Stimulated activated CD4-positive, alpha-beta T cell treated with anti-CD3 and anti-CD28 coated beads, Interleukin-15, amount 100 ng/mL, for 24 hours (primary cell): ENCODE measurements at places on chromosomes 5 and 9.

DNA sequence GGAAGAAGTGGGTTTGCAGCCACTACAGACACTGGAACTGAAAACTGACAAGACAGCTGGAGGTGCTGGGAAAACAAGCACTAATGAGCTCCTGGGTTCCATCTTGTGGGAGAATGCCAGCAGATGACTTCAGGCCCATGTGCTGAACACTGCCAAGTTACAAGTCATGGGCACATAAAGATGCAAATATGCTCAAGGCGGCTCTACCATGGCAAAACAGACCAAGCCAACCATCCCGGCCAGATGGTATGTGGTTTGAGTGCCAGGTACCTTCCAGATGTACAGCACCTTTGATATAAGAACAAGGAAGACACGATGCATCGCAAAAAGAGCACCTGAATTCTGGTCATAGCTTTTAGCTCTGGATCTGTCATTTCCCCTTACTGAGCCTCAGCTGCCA is 19.9 kb downstream of the TNFSF8 start:
- DNase-seq, result no peak

DNA sequence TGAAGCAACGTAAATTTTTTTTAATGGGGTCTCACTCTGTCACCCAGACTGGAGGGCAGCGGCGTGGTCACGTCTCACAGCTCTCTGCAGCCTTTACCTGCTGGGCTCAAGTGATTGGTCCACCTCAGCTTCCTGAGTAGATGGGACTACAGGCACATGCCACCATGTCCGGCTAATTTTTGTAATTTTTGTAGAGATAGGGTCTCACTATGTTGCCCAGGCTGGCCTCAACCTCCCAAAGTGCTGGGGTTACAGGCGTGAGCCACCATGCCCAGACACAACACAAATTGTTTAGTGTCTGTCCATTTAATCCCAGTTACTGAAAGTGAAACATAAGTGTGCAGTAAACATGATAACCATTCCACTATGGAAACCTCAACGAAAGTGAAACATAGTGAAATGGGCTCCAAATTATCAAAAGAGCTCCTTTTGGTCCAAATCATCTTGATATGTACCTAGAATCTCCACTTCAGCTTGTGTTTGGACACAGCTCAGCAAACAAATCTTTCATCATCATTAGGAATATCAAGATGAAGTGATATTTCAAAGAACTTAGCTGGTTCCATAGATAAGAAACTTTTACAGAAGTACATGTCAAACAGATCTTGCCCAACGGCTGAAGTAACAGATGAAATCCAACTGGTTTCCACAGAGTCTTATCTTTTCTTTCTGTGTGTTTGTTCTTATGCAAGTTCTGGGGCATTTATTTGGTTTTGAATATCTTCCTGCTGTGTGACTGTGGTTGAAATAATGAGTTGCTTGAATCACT is 41.2 kb upstream of the PLPP1 start:
- DNase-seq, result no peak

GRCh38 chr9:22423566-22423965 is 23.1 kb upstream of the DMRTA1 start:
- DNase-seq, result no peak

DNA sequence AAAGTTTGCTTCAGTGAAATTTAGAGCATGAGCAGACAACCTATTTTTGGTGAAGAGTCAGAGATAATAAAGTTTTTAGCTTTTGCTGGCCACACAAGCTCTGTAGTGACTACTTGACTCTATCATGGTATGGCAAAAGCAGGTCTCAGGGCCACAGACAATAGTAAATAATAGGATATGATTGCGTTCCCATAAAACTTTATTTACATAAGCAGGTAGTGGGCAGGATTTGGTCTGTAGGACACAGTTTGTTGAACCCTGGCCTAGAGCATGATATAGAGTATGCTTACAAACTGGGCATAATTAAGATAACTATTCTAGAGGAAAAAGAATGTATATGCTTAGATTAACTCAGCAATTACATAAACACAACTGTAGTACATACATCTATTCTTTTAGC is 30.1 kb downstream of the ITGA1 start:
- DNase-seq, result no peak

DNA sequence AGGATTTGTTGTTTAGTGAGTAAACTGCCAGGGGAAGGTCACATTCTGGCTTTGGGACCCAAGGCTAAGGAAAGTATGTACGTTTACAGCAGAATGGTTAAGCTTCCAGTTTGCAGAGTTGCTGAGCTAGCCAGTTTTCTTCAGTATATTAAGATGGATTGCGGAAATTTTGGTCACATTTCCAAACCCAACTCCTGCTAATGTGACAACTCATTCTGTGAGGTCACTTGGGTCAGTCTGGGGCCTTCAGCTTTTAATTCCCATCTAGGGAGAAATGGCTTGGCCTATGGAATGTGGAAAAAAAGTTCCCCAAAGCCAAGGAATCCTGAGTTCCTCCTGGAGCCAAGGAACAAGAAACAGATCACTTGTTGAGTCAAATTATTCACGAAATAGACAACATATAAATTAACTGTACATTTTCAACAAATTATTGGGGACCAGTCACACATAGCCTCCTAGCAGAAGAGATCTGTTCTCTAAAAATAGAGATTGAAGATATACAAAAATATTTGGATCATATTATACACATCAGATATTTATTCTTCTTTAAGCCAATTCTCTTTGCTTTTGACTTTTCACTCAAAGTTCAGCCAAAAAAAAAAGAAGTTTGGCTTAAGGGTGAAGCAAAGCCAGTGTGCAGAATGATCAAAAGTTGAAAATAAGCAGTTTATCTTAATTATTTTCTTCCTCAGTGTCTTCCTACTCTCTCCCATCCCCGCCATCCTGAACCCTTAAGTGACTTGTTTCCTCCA is 8.8 kb downstream of the KCNV2 start:
- DNase-seq, result no peak

- no peak for DNase-seq
These were observed 51.2 kb upstream of the SPRY4 start for GRCh38 chr5:142375944-142376411.

DNA sequence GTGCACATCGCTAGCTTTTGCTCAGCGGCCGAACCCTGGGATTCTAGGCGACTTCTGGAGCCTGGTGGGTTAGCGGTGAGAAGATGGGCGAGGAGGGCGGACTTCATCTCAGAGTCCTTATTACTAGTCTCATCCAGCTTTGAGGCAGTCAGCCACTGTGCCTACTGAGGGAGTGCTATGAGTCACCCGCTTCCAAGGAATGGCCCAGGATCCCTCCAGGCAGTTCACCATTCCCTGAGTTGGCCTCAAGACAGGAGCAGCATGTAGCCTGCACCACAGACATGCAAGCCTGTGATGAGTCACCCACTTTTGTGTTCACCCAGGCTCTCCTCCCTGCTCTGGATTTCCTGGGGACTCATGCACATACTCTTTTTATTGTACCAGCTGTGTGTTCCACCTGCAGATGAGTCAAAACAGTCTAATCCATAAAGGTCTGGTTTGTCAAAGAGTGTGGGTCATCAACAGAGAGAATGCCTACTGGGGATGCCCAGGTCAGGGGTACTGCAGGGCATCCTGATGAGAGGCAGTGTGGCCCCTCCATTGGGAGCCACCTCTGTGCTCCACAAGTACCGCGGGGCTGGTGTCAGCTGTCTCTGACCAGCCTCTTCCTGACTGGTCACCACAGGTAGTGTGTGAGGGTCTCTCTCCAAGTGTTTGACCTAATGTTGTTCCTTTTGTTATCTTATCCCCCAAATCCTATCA is 20.2 kb downstream of the SLC22A5 start:
- peak; percentile 44 for DNase-seq

- DNase-seq, result no peak
These were observed 42.0 kb upstream of the ENTREP1 start for GRCh38 chr9:69283003-69283402.

DNA sequence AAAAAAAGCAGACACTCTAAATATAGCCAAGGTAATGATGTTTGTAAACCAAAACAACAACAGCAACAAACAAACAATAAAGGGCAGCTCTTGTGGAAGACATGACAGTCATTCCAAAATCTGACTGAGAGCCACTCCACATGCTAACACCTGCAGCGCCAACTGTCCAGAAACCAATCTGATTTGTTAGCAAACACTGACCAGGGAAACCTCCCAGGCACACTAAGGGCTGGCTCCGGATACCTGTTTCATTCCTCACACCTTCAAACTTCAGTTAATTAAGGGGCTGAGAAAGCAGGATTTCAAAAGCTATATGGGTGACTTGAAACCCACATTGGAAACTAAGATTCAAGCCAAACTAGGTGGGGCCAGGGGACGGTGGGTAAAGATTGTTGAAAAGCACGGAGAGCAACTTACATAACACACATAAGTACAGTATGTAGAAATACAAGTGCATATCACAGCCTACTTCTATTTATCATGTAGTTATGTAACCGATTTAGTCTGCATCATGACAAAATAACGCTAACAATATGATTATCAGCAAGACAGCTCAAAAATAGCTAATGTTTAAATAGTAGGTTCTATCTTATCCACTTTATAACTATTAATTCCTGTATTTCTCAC is 203.6 kb downstream of the SEMA5A start:
- DNase-seq, result no peak

GRCh38 chr5:54476682-54477081 is 21.2 kb downstream of the HSPB3 start:
- no peak for DNase-seq

- no peak for DNase-seq
These were observed 131.1 kb downstream of the PAX5 start for GRCh38 chr9:36902861-36903524.

DNA sequence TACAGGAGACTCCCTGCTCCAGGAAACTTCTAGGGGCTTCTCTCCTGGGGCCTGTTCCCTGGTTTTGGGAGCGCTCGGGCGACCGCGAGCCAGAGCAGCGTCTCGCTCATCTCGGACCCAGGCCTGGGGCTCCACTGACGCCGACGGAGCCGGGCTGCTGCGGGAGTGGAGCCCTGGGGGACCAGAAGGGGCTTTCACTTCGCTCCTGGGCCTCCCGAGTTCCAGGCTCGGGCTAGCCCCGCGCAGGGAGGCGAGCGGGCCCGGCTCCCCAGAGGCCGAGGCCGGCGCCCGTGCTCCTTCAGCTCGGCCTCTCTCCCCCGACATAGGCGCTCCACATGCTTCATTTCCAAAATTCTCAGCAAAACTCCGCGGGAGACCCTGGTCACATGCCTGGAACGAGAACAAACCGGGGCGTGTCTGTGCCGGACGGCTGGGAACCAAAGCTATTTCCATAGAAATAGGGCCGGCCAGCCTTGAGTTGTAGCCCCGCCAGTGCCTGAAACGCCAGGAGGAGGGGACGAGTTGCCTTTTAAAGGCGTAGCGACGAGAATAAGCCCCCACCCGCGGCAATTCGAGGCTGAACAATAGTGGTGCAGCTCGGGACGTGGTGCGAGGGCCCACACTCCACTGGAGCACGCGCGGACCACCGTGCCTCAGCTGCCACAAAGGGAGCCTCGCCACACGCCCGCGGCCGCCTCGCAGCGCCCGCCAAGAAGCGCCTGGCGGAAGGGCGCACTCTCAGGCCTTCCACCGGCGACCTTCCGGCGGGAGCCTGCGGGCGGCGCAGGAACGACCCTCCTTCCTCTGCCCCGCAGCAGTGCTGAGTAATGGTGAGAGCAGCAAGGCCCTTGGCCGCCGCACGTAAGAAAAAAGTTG is 1.1 kb upstream of the G3BP1 start:
- peak; percentile 73 for DNase-seq

- no peak for DNase-seq
These were observed 36.9 kb upstream of the ANKRD55 start for GRCh38 chr5:56270058-56270457.

- no peak for DNase-seq
These were observed 8.1 kb downstream of the SETD9 start for GRCh38 chr5:56917534-56917933.

GRCh38 chr5:101897914-101898313 is 398.2 kb downstream of the SLCO4C1 start:
- DNase-seq, result no peak

DNA sequence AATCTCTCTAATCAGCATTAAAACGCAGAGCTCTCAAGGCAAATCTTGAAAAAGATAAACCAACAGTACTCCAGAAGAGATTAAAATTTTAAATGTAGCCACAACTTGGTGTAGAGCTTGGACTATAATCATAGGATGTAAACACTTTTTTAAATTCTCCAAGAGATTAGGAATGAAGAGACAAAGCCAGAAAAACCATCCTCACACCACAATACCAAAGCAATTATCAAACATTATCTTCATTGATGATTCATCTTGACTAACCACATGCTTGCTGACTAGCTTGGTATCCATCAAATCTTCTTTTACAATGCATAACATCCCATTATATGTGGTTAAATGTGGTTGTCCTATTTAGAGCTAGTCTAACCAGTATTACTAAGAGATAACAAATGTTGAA is 815.1 kb downstream of the TLE1 start:
- no peak for DNase-seq
